Small intestine (tissue), 16 donors: ENCODE measurements at places on chromosomes 2 and 18.
A peak's percentile ranks its signal among the peaks of the same experiment; 100 is the strongest.

- H3K36me3 ChIP-seq = peaks cover 15% of the 10 kb centered on the region
- no peak overlapping the region for H3K27ac ChIP-seq
- H3K27me3 ChIP-seq = no peaks in the 10 kb centered on the region
- no peaks in the 10 kb centered on the region for H3K4me1 ChIP-seq
- H3K4me3 ChIP-seq = no peak overlapping the region
- DNase-seq = no peak
Observed at GRCh38 chr2:47160660-47161059, 5.6 kb upstream of the STPG4 start.

DNA sequence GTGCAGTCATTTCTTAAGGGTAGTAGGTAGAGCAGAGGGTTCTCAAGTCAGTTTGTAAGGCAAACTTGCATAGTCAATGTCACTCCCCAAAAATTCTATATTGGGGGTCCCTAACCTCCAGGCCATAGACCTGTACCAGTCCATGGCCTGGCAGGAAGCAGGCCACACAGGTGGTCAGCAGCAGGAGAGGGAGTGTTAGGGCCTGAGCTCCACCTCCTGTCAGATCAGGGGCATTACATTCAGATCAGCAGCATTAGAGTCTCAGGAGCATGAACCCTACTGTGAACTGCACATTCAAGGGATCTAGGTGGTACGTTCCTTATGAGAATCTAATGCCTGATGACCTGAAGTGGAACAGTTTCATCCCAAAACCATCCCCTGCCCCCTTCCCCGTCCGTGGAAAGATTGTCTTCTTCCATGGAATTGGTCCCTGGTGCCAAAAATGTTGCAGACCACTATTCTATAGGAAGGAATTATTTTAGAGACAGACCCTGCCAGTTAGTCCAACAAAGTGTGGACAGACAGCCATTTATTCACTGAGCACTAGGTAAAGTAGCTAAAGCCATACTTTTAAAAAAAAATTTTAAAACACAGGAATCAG, 6.7 kb downstream of the COA5 start:
- peaks cover 1% of the 10 kb centered on the region for H3K4me1 ChIP-seq
- no peak overlapping the region for H3K27ac ChIP-seq
- DNase-seq = peak; percentile 40

DNA sequence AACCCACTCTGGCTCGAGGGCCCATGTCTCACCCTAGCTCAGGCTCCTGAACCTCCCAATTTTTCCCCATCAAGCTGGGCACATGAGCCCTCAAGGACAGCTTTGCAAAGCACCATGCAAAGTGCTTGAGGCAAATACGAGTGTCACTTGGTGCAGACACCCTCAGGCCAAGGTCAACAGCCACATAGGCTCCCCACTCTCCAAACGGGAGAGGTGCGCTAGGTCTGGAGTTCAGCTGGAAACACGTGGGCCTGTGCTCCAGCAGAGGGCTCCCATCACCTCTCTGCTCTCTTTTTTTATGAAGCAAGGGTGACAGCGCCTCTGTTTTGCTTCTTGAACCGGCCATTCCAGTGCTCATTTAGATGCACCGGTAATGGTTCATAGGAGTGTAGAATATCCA, 11.9 kb upstream of the ARHGAP25 start:
- no peak for DNase-seq
- no peak overlapping the region for H3K27ac ChIP-seq
- no peak overlapping the region for H3K4me3 ChIP-seq
- H3K27me3 ChIP-seq = no peaks in the 10 kb centered on the region
- no peaks in the 10 kb centered on the region for H3K36me3 ChIP-seq

DNA sequence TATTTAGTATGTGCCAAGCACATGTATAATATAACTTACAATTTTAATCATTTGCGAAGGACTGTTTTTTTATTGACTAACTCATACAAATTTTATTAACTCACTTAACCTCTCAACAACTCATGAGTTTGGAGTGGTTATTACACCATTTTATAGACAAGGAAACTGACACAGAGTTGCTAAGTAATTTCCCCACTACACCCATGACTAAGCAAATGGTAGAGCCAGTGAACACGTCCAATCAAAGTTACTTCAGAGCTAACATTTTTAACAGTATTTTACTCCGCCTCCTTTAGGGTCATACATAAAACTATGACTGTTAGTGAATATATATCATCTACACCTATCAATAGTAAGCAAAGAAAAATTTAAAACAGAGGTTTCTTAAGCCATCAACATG, 556.7 kb upstream of the FSIP2 start:
- no peaks in the 10 kb centered on the region for H3K36me3 ChIP-seq
- no peak overlapping the region for H3K27ac ChIP-seq
- H3K27me3 ChIP-seq = no peaks in the 10 kb centered on the region
- DNase-seq = no peak
- H3K4me3 ChIP-seq = no peak overlapping the region

DNA sequence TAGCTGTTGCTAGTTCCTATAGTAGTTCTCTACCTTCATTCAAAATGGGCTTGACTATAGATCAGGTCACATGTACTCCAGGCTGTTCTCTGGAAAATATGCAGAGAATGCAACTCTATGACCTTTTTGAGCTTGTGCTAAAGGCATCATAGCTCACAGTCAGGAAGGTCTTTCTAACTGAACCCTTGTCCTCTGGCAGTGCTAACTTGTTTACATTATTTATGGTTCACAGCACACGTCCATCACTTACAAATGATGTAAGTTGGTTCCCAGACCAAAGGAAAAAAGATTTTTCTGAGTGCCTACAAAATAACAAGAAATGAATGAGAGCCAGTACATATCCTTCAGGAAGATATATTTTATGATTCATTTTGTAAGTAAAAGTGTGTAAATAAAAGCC, 236.1 kb downstream of the GCA start:
- no peak overlapping the region for H3K27ac ChIP-seq
- no peaks in the 10 kb centered on the region for H3K36me3 ChIP-seq
- H3K4me3 ChIP-seq = no peak overlapping the region

GRCh38 chr2:45699032-45699658, 47.7 kb downstream of the PRKCE start:
- no peaks in the 10 kb centered on the region for H3K4me1 ChIP-seq
- H3K27ac ChIP-seq = no peak overlapping the region
- no peaks in the 10 kb centered on the region for H3K36me3 ChIP-seq
- DNase-seq = no peak

DNA sequence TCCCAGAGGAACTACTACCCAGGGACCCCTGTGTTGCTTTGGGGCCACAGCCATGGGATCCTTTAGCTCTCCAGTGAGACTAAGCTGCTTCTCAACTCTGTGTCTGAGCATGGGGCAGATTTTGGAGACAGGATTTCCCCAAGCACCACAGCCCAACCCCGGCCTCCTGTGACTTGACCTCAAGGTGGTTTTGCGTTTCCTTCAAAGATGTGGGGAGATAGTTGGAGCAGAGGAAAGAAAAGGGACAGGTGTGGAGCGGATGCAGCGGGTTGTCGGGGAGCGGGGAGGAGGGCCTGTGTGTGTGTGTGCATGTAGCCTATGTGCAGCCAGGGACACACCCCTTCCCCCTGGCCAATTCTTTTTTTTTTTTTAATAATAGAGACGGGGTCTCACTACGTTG, 10.2 kb downstream of the ARID5A start:
- H3K27me3 ChIP-seq = no peaks in the 10 kb centered on the region
- DNase-seq = no peak
- H3K4me1 ChIP-seq = no peaks in the 10 kb centered on the region
- no peak overlapping the region for H3K4me3 ChIP-seq
- H3K27ac ChIP-seq = no peak overlapping the region

GRCh38 chr2:23745726-23746105, 181.2 kb downstream of the ATAD2B start:
- H3K27me3 ChIP-seq = no peaks in the 10 kb centered on the region
- no peak overlapping the region for H3K27ac ChIP-seq
- no peaks in the 10 kb centered on the region for H3K36me3 ChIP-seq
- no peak overlapping the region for H3K4me3 ChIP-seq
- H3K4me1 ChIP-seq = no peaks in the 10 kb centered on the region

- H3K27me3 ChIP-seq = no peaks in the 10 kb centered on the region
- peaks cover 3% of the 10 kb centered on the region for H3K4me1 ChIP-seq
- no peaks in the 10 kb centered on the region for H3K36me3 ChIP-seq
- no peak for DNase-seq
- no peak overlapping the region for H3K4me3 ChIP-seq
Observed at GRCh38 chr2:224142397-224143312, 103.6 kb upstream of the SERPINE2 start.

- H3K4me3 ChIP-seq = no peak overlapping the region
- no peaks in the 10 kb centered on the region for H3K27me3 ChIP-seq
- H3K27ac ChIP-seq = peak overlapping the region; percentile 92
Observed at GRCh38 chr2:3536682-3537632, 17.6 kb upstream of the ADI1 start.

DNA sequence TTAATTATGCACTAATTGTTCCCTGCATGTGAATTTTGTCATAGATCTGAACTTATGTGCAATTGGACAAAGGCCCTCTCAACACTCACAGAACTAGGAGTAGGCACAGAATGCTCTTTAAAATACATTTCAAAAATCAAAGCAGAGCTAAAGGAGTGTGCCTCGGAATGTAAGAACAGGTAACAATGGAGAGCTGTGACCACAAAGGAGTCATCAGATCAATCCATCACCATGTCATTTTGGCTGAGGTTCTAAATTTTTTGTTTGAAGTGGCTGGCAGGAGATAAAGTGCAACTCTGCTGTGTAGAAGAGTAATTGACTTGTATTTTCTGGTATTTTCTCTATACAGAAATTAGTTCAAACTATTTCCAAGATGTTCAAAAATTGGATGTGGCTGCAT, 155.4 kb downstream of the NRP2 start:
- no peak overlapping the region for H3K4me3 ChIP-seq
- DNase-seq = no peak
- H3K36me3 ChIP-seq = no peaks in the 10 kb centered on the region
- H3K27ac ChIP-seq = no peak overlapping the region
- H3K27me3 ChIP-seq = no peaks in the 10 kb centered on the region
- no peaks in the 10 kb centered on the region for H3K4me1 ChIP-seq

DNA sequence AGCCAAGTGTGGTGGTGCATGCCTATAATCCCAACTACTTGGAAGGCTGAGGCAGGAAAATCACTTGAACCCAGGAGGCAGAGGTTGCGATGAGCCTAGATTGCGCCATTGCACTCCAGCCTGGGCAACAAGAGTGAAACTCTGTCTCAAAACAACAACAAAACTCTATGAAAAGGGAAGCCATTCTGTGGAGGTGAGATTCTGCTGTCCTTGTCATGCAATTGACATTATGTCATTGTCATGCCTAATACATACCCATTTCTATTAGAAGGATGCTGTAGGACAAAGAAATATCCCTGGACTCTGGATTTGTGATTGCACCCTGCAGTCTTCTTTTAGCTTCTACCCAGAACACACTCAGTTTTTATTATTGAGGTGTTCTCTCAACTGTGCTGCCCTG, 8.6 kb downstream of the RASGRP3 start:
- no peak overlapping the region for H3K4me3 ChIP-seq
- H3K27me3 ChIP-seq = no peaks in the 10 kb centered on the region
- no peak for DNase-seq
- H3K27ac ChIP-seq = no peak overlapping the region
- H3K4me1 ChIP-seq = no peaks in the 10 kb centered on the region
- H3K36me3 ChIP-seq = no peaks in the 10 kb centered on the region

- H3K4me3 ChIP-seq = no peak overlapping the region
- no peaks in the 10 kb centered on the region for H3K4me1 ChIP-seq
- DNase-seq = no peak
- H3K27me3 ChIP-seq = no peaks in the 10 kb centered on the region
Observed at GRCh38 chr2:160756481-160756880, 262.9 kb upstream of the RBMS1 start.

- H3K36me3 ChIP-seq = no peaks in the 10 kb centered on the region
- H3K27ac ChIP-seq = no peak overlapping the region
- no peaks in the 10 kb centered on the region for H3K27me3 ChIP-seq
- H3K4me3 ChIP-seq = no peak overlapping the region
- H3K4me1 ChIP-seq = no peaks in the 10 kb centered on the region
- no peak for DNase-seq
Observed at GRCh38 chr18:56461151-56461550, 177.2 kb downstream of the TXNL1 start.

DNA sequence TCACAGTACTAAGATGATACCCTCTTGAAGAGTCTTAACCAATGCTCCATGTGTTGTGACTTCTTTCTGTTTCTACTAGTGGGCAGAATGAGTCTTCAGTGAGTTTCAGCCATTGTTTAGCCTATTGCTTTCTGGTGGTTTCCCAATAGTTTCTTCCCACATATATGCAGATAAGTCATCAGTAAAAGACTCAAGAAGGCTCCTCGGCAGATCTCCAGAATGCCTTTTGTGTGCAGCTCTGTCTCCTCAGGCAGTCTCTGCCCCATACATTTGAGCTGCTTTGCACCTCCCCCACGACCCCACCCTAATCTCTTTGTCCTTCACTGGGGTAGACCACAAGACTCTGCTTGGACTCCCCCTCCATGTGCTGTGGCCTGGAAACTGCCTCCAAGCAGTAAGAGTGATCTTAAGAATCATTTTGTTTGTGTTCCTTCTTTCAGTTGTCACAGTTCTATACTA, 71.6 kb upstream of the CHRNA1 start:
- no peak overlapping the region for H3K27ac ChIP-seq
- H3K36me3 ChIP-seq = no peaks in the 10 kb centered on the region
- DNase-seq = no peak
- no peak overlapping the region for H3K4me3 ChIP-seq

GRCh38 chr2:46329803-46330775, 32.9 kb downstream of the EPAS1 start:
- peaks cover 40% of the 10 kb centered on the region for H3K4me1 ChIP-seq
- no peak overlapping the region for H3K4me3 ChIP-seq
- H3K27me3 ChIP-seq = no peaks in the 10 kb centered on the region
- DNase-seq = no peak
- H3K27ac ChIP-seq = no peak overlapping the region

- H3K36me3 ChIP-seq = no peaks in the 10 kb centered on the region
- no peaks in the 10 kb centered on the region for H3K27me3 ChIP-seq
- no peaks in the 10 kb centered on the region for H3K4me1 ChIP-seq
- no peak overlapping the region for H3K4me3 ChIP-seq
Observed at GRCh38 chr2:140136861-140137260, 1356.7 kb upstream of the NXPH2 start.
